ENCODE measurements at places on chromosomes 7 and 10. TPM values are rescaled to one million over a fixed set of nuclear protein-coding genes. Genes with fewer than 3 reads are reported as not detected.

DNA sequence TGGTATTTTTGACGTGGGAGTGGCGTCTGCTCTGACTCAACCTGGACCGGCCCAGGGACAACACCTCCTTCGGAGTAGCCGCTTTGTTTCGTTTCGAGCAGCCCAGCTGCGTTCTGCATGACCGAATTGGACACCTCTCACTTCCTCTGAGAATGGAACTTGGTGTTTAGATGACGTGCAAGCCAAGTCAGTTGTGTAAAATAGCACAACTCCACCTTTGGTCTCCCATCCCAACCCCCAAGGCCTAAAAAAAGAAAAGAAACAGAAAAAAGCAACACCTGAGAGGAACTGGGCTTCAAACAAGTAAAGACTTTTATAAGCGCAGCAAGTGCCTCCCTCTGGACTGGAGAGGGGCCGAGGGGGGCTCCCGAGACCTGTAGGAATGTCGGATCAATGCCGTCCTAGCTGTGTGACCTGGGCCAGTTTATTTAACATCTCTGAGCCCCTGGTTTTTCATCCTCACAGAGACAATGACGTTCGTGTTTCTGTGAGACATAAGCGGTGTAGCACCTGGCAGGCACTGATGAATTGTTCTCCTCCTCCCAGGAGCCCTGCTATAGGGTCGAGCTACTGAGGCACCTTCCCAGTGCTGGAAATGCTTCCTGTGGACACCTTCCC, 52.0 kb upstream of the SMNDC1 start:
- DNase-seq = peak; percentile 94

- peak; percentile 50 for DNase-seq
Observed at GRCh38 chr7:134553976-134554375, 5.1 kb downstream of the AKR1B15 start.

DNA sequence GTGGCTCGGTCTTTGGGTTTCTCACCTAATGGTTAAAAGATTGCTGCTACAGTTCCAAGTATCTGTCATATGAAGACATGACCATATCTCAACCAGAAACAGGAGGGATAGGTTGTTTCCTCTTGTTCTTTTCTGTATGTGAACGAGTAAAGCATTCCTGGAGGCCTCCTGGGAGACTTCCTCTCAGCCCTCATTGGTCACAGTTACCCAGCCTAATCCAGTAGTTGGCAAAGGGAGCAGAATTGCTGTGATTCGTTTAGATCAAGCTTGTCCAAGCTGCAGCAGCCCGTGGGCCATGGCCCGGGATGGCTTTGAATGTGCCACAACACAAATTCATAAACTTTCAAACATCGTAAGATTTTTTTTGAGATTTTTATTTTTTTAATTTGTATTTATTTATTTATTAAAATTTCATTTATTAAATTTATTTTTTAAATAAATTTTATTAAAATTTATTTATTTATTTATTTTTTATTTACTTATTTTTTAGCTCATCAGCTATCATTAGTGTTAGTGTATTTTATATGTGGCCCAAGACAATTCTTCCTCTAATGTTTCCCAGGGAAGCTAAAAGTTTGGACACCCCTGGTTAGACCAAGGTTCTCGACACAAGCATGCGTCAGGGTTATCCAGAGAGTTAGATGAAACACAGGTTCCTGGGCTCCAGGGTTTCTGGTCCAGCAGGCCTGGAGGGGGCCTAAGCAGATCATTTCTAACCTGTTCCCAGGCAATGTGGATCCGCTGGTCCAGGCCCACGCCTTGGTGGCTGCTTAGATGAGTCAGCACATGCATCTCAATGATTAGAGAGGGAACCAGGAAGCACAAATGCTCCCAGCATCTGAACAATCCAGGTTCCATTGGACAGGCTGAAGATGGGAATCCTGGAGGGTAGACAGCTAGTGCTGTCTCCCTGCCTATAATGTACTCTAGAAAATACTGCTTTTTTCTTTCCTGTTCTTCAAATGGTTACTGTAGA, 25.6 kb downstream of the CDC123 start:
- no peak for DNase-seq

GRCh38 chr10:78828647-78829539, 239.9 kb upstream of the ZMIZ1 start:
- DNase-seq = no peak

DNA sequence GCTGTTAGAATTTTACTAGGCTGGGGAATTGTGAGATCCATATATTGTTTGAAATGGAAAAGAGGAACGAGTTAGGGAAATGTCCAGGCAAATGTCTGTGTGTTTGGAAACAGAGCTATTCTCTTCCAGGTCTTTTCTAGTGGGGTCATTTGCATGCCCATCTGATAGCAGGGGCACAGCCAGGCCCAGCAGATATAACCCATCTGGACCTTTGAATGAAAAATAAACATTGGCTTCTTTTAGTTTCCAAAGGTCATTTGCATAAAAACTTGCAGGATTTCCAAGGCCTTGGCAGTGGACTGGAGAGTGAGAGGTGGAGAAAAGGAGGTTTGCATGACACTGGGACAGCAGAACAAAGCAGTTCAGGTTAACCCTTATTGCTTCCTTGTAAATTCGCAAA, 188.0 kb upstream of the GPR26 start:
- no peak for DNase-seq

GRCh38 chr10:87862679-87863052, 667 bp downstream of the KLLN start:
- DNase-seq = no peak

- DNase-seq = no peak
Observed at GRCh38 chr7:70646536-70647248, 485.3 kb upstream of the GALNT17 start.

DNA sequence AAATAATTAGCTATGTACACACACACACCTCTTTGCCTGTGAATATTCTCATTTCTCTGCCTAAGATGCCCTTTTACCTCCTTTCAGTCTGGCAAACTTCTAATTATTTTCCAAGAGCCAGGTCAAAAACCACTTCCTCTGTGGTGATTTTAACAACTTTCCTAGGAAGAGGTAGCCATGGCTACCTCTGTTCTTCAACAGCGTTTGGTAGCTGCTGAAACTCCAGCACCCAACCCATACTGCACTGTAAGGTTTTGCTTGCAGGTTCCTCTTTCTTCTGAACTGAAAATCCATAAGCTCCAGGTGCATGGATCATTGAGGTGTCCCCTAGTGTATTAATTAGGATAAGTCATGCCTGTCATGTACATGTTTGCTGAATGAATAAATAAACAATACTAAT, 25.6 kb downstream of the NRCAM start:
- no peak for DNase-seq

DNA sequence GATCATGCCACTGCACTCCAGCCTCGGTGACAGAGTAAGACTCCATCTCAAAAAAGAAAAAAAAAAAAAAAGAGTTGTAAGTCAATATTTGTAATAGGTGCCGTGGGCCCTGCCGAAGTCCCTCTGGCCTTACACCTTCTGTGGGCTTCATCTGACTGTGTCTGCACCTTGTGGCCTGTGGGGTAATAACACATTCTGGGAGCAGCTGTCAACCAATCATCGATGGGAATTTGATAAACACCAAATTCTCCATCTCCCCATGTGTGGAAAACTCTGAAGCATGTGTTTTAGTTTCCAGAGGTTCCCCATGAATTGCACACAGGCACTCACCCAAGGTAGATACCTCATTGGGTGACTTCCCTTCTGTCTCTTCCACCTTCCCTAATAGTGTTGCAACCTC, 10.8 kb downstream of the ZNF394 start:
- DNase-seq = peak; percentile 49

TLX1 gene
- total RNA-seq = not detected

IGF2BP3 gene
- 120 TPM for total RNA-seq

PRR15 gene
- not detected for total RNA-seq

NOS3 gene
- total RNA-seq = 62.5 TPM

Measured in Karpas-422 (cell line).